Bone marrow (tissue), 2 donors: ENCODE measurements at places on chromosomes 4 and X.

- DNase-seq, result no peak
Measured at GRCh38 chr4:83250687-83251446, 33.7 kb downstream of the COQ2 start.

DNA sequence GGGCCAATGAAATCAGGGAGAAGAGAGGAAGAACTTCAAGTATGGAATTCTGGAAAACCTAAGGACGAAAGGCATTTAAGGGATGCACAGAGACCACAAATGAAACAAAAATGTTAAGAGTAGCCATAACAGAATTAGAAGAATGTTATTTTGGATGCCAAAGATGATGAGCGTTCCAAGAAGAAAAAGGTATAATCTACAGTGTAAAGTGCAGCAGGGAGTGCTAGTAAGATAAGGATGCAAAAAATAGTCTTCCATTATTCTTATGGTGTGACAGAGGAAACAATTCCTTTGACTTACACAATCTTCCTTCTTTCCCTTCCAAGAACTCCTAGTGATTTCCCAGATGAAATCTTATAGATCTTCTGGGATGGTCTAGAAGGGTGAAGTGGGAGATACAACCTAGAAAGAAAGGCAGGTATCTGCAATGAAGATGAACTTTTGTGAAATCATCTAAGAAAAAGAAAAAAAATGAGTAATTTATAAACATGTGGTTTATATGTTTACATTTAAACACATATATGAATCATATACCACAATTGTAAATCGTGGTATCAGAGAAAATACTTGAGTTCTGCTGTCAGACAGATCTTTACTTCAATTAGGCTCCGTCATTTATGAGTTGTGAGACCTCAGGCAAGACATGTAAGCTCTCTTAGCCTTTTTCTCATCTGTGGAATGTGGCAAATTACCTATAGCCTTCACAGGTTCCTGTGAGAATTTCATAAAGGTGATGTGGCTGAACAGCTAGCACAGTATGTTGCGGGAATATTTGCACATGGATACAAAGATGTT is 8.1 kb downstream of the MORF4L2 start:
- DNase-seq, result no peak

DNA sequence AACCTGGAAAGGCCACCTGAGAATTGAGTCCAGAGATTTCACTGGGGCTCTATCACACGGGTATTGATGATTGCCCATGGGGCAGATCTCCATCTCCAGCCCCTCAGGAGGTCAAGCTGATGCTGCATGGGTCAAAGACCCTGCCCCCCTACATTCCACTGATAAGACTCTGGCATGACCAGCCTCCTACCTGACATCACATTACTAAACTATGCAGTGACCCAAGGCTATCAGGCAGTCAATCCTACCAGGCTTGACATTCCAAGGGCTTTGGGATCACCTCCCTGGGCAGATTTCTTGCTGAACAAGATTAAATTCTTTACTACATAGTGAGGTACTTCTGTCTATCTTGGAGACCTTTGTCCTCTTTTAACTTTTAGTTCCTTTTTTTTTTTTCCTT is 192.7 kb upstream of the STS start:
- DNase-seq, result no peak

- no peak for DNase-seq
Measured at GRCh38 chr4:128871948-128872347, 62.4 kb downstream of the JADE1 start.

- no peak for DNase-seq
Measured at GRCh38 chrX:41655631-41656030, 33.1 kb upstream of the GPR34 start.

GRCh38 chr4:155900381-155900780 is 3.1 kb upstream of the TDO2 start:
- no peak for DNase-seq

- DNase-seq, result no peak
Measured at GRCh38 chr4:13906727-13907126, 279.2 kb upstream of the BOD1L1 start.

GRCh38 chr4:100576570-100576969 is 58.7 kb upstream of the EMCN start:
- no peak for DNase-seq

GRCh38 chrX:149462849-149463248 is 42.3 kb downstream of the IDS start:
- DNase-seq, result no peak

DNA sequence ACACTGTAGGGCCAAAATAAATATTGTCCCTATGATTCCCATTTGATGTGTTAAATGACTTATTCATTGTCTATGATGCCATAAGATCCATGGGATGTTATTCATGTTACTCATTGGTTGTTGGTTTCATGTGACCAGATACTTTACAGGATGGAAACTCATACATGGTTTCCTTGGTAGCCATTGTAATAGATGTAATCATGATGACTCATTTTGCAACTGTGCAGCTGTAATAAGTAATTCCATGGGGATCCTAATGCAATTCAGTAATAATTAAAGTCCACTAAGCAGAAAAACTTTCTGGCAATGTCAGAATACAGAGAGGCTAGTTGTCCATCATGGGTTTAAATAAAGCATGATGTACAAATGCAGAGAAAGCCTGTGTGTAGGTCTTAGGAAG is 389.7 kb upstream of the NR3C2 start:
- no peak for DNase-seq

GRCh38 chrX:124719060-124719459 is 372.7 kb downstream of the SH2D1A start:
- DNase-seq, result no peak

DNA sequence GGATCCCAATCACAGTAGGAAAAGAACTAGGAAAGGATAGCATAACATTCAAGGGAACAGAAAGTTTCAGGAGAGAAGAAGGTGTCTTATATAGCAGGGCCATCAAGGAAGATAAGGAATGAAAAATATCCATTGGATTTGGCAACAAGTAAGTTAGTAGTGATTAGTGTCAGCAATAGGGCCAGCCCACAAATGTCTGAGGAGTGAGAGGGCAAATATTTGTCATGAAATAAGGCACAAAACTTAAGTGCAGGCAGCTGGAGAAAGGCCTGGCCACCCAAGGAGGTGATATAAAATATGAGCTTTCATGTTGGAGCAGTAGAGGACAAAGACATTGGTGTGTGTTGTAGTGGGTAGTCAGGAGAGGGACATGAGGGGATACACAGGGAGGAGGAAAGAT is 132.1 kb downstream of the COL4A6 start:
- no peak for DNase-seq

DNA sequence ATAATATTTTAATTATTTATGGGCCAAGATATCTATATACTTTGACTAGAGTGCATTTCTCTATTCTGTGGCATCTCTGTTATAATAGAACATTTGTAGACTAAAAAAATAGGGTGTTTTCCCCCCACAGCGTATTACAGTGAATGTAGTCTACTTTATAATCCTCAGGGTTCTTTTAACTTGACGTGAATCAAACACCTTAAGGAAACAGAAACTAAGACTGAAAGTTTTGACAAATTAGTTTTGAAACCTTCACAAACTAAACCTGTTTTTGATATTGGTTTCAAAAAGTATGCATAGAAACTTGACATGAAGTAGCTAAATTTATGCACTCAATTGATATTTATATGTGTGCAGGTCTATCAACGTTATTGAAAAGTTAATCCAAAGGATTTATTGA is 1963.1 kb upstream of the TENM3 start:
- DNase-seq, result no peak

GRCh38 chrX:111083081-111083480 is 12.9 kb upstream of the PAK3 start:
- no peak for DNase-seq

DNA sequence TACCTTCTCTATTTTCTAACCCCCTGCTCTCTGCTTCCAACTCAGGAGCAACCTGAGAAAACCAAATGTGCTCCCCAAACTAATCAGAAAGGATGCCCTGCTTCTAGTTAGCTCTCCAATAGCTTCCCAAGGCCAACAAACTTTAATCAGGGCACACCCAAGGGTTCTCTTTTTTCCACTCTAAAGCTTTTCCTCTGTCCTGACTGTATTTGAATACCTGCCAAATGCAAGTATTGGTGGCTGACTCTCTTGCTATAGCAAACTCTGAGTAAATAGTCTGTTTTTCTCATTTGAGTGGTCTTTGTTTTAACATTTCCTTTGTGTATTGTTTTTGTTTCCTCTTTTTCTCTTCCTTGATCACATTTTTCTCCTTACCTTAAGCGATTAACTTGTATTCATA is 52.5 kb downstream of the GBA3 start:
- DNase-seq, result no peak

- no peak for DNase-seq
Measured at GRCh38 chr4:94304365-94304971, 38.2 kb downstream of the HPGDS start.

GRCh38 chr4:180101348-180102083 is 2141.7 kb upstream of the TENM3 start:
- DNase-seq, result no peak

DNA sequence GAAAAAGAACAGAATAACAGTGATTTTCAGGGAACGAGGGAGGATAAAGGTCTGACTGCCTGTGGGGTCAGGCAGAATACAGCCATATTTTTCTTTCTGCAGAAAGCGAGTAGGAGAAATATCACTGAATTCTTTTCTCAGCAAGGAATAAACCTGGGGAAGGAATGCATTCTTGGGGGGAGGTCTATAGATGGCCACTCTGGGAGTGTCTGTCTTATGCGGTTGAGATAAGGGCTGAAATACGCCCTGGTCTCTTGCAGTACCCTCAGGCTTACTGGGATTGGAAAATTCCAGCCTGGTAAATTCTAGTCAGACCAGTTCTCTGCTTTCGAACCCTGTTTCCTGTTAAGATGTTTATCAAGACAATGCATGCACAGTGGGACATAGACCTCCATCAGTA is 26.3 kb downstream of the CNGA1 start:
- DNase-seq, result no peak

DNA sequence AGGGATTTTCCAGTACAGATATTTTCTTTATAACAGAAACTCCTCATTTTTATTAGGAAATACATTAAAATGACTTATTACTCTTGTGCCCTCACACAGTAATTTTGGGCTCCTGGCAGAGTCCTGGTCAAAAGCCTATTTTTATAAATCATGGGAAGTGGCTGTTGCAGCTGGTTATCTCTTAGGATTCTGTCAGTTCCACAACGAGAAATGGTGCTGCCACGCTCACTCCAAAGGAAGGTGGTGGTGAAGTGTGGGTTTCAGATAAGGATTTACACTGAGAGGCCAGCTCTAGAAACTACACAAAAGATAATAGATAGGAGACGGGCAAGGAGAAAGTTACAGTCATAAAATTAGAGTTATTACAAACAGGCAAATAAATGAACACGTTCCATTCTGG is 159.2 kb upstream of the FAM241A start:
- no peak for DNase-seq

DNA sequence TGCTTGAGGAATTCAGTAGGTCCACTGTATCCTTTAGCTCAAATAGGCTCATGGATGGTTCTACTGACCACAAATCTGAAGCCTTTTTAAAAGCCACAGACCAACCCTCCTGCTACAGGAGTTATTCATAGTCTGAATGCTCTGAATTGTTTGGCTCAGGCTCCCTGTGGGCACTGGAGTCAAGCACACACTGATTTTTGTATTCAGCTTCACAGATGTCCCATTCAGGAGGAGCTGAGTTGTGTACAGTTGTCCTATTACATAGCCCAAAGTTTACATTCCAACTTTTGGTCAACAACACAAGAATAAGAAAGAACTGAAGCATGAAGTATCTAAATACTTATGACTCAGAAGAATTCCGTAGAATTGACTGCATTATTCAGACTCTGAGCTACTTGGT is 243.9 kb downstream of the UNC5C start:
- DNase-seq, result no peak
